ENCODE measurements at places on chromosomes 1 and 21.

DNA sequence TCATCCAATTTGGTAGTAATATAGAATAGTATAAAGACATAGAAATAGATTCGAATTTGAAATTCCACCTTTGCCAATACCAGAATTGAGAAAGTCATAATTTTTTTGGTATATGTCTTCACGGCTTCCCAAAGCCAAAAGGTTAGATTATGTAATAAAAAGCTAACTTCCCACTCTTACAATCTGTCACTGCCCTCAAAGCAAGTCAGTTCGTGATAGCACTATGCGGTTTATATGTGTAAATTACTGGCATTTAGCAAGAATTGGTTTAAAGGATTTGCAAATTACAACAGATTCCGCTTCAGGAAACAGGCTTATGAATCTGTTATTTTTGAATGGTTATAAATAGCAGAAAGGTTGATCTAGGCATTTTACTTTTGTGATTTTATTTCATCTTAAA is 679.4 kb upstream of the ADGRL2 start:
- DNase-seq: no peak

DNA sequence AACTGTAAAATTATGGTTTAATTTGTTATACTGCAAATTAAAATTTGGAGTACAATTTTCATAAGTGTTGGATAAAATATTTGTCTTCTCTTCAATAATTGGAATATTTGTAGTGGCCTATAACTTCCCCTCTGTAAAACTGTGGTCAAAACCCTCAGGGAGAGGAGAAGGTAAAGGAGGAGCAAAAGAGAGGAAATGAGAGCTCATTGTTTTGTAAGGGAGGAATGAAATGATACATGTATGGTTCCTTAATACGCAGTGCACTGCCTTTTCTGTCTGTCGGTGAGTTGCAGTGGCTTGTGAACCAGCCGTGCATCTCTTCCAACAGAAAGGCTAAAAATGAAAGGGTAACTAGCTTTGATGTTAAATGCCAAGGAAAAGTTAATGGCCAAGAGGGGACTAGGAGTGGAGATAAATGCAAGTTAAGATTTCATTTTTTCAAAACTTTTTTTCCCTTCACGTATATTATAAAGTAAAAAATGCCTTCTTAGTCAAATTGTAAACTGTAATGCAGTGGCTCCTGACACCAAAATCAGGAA is 26.4 kb downstream of the LRRC8D start:
- DNase-seq: no peak

- DNase-seq: no peak
These were observed 471.8 kb upstream of the PRMT6 start for GRCh38 chr1:106584676-106585075.

DNA sequence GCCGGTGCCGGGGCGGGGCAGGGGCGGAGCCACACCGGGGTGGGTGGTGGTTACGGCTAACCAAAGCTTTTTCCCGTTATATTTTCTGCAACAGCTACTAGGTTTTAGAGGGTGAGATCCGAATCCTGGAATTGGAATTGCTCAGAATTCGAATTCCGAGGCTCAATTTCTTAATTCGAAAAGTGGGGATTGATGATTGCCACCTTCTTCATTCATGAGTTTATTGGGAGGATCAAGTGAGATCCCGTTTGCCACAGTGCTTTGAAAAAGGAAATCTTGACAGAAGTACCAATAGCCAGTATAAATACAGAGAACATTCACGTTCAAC is 207 bp upstream of the SVBP start:
- no peak for DNase-seq

DNA sequence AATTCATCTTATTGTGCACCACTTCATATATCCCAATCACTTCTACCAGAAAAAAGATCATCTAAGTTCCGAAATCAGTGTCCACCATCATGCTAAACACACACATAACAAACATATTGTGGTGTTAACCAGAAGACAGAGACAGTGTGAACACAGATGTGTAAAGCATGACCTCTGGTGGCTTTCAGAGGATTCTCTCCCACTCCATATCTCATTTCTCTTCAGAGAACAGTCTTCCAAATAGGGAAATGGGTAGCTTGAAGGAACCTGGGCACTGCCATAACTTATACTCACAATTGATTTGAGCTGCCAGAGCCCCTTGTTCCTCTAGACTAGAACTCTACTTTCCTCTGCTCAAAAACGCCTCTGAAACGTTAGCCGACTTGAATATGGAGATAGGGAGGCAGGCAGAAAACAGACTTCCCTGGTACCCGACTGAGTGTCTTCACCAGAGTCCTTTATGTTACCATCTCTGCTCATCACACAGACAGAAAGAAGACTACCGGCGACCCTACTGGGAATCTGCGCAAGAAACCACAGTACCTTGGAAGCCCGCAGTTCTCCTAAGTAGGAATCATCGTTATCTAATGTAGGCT is 1.8 kb upstream of the ELAPOR1 start:
- peak; percentile 63 for DNase-seq

DNA sequence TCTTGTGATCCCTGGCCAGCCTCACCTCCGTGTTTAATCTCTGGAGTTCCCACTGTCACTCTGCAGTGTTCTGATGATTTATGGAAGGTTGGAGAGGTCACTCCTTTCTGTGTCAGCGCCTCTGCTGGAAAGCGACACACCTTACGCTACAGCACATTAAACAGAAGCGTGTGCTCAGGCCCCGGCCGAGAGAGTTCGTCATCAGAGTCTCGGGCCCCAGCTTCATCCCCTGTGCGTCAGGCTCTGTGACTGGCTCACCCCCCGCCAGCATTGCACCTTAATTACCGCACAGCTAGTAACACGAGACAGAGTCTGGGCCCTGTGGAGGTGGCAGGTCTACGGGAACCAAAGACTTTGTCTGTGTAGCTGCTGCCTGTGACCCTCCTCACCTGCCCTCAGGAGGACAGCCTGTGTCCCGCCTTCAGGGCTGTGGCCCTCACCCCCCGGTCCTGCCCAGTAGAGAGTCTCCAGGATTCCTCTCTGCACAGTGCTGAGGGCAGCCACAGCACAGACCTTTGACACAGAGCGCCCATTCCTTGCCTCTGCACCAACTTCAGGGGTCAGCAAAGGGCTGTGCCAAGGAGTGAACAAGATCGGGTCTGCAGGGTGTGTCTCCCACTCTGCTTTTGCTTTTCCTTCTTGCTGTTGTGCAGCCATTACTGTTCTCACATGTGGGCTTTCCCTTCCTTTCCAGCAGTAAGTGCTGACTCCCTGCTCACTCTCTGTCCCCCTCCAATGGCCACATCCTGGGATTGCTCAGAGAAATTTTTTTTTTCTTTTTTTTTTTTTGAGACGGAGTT is 157.6 kb downstream of the PGBD5 start:
- DNase-seq: no peak

DNA sequence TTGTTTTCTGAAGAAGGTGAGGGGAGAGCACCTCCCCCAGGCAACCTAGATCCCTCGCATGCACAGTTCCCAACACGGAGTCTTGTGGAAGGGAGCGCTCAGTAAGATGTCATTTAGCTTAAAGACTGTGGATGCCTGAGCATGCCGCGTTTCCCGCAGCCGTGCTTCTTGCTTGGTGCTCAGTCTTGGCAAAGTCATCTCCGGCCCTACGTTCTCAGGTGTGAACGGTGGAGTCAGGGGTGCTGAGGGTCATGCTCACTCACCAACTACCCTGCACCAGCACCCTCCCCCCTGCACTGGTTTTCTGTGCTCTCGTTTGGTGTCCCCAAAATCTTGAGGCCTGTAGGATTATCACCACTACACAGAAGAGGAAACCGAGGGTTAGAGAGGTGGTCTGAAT is 202.1 kb downstream of the RHOU start:
- DNase-seq: no peak

- DNase-seq: no peak
These were observed 9.2 kb downstream of the SRSF4 start for GRCh38 chr1:29172415-29172939.

DNA sequence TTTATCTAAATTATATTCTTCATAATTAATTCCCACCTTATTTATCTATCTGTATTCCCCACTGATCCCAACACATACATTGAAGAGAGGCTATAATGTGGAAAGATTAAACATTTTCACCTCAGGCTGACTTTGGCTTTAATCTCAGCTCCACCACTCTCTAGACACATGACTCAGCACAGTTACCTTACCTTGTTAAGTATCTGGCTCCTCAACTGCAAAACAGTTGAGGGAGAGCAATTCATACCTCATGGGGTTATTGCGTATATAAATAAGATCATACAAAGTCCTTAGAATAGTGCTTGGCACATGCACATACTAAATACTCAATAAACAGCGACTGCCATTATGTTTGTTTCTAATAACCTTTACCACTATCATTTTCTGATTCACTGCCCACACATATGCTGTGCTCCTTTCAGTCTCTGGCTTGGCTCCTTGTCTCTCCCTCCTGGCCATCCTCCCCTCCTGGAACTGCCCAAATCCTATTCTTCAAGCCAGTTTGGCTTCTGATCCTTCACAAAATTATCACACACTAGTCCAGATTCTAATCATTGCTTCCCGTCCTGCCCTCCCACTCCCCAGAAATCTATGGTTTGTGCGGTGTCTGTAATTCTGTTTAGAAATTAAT is 50.1 kb downstream of the BCL9 start:
- no peak for DNase-seq

DNA sequence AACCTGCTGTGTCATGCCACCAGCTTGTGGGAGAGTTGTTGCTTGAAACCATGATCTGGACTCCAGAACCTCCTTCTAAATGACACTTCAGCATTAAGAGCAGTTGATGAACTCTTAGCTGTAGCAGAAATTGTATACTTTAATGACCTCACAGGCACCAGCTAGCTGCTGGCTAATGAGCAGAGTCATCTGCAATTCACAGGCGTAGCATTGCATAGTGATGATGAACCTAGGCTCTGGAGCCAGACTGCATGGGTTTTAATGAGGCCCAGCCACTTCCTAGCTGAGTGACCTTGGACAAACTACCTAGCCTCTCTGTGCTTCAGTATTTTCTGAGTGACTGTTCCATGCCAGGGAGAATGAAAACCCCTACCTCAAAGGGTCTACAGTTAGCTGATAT is 407.1 kb downstream of the LMO4 start:
- DNase-seq: no peak

GRCh38 chr1:175146529-175147213 is 45.9 kb downstream of the KIAA0040 start:
- peak; percentile 74 for DNase-seq

DNA sequence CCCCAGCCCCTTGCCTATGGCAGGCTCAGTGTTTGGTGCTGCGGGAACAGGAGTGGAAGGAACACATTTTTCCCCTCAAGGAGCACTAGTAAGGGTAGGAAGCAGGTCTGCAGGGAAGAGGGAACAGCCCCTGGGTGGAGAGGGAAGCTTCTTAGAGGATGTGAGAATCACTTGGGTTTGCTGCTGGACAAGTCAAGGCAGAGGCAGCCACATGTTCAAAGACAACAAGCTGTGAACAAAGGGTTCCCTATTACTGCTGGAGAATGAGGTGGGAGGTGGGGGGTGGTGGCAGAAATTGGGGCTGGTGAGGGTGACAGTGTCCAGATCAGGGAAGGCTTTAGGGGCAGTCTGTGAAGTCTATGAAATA is 24.8 kb upstream of the CITED4 start:
- no peak for DNase-seq

DNA sequence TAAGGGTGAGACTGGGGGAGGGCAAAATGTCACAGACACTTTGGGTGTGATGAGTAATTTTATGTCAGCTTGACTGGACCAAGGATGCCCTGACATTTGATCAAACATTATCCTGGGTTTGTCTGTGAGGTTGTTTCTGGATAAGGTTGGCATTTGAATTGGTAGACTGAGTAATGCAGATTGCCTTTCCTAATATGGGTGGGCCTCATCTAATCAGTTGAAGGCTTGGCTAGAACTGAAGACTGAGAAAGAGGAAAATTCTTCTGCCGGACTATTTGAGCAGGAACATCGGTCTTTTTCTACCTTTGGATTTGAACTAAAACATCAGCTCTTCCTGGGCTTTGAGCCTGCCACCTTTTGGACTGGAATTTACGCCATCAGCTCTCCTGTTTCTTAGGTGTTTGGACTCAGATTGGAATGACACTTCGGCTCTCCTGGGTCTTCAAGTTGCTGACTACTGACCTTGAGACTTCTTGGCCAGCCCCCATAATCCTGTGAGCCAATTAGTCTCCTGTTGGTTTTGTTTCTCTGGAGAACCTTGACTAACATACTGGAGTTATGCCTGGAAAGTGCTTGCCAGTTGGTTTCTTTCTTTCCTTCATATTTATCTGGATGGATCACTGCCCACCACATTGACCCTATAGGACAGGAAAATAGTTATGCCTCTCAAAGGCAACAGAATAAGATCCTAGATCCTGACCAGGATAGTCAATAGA is 44.9 kb upstream of the HLX start:
- DNase-seq: no peak

DNA sequence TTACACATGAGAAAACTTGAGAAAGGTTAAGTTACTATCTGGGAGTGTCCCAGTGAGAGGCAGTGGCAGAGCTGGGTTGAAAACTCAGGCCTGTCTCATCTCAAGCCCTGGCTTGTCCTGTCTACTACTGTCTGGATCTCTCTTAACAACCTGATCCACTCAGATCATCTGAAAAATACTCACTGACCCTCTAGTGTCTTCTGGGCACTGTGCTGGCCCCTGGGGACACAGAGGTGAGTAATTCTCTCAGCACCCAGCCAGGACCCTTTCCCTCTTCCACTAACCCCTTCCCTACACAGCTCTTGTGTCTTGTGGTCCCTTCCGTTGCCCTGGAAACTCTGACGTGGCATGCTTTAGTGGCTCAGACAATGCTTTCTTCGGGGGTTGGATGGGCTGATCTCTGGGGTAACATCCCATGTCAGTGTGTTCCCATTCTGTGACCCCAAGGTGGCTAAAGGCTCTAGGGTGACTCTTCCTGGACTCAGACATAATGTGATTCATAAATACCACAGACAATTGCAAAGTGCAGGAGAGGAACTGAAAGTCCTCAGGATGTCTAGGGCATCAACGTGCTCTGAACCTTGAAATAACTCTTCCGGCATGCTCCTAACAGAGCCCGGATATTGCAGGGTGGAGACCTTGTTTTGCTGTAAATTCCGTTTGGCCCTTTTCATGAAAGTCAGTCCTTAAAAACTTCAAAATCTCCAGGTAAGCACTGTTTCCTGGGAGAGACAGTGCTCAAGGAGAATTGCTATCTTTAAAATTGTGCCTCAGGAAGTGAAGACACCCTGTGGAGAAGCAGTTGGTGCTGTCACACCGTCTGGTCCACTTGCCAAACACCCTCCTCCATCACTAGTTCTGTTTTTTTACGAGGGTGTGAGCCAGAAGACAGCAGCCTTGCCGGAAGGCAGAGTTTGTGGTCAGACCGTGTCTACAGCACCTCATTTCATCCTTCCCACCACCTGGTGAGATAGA is 4.0 kb downstream of the SHISAL2A start:
- peak; percentile 96 for DNase-seq

GRCh38 chr1:233337505-233337904 is 10.0 kb downstream of the MAP3K21 start:
- no peak for DNase-seq

GRCh38 chr1:87806379-87807094 is 477.9 kb downstream of the LMO4 start:
- DNase-seq: no peak

DNA sequence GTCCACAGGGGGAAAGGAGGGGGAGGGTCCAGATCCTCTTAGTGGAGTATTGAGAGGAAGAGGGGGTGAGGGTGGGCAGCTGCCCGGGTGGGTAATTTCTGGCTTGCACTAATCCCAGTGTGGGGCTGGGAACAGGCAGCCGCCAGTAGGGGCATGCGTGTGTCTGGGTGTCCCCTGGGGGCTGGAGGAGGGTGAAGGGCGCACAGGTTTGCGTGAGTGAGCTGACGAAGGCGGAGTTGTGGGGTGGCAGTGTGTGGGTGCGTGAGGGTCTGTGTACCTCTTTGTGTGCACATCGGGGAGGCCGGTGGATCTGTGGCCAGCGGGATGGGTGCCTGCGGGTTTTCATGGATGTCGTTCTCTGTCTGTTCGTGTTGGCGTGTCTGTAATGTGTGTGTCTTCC is 97.3 kb downstream of the PAX7 start:
- no peak for DNase-seq

GRCh38 chr1:53944469-53945182 is 873 bp downstream of the IFT25 start:
- DNase-seq: no peak
